ENCODE measurements at places on chromosomes 1 and 21.

GRCh38 chr1:116284819-116285390 is 88.1 kb upstream of the ATP1A1 start:
- DNase-seq, result no peak

GRCh38 chr1:60213253-60213652 is 139.7 kb upstream of the C1orf87 start:
- DNase-seq, result no peak

DNA sequence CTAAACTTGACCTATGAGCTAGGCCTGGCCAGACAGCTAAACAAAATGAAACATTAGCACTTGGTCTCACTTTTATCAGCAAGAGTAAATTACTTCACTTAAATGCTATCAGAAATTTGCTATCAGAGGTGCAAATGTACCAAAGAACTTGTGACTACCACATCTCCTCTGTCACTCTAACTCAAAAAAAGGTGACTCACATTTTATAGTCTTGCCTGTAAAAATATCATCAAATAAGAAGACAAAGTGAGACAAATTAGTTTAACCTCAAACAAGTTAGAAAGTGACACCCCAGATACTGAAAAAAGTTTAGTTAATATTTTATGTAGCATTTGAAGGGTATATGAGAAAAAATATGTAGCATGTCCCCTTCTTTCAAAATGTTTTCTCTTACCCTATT is 76.9 kb downstream of the EPS15 start:
- no peak for DNase-seq

- no peak for DNase-seq
Measured at GRCh38 chr1:204320382-204320804, 39.3 kb downstream of the PLEKHA6 start.

- DNase-seq, result no peak
Measured at GRCh38 chr1:29452463-29453230, 216.3 kb downstream of the PTPRU start.

DNA sequence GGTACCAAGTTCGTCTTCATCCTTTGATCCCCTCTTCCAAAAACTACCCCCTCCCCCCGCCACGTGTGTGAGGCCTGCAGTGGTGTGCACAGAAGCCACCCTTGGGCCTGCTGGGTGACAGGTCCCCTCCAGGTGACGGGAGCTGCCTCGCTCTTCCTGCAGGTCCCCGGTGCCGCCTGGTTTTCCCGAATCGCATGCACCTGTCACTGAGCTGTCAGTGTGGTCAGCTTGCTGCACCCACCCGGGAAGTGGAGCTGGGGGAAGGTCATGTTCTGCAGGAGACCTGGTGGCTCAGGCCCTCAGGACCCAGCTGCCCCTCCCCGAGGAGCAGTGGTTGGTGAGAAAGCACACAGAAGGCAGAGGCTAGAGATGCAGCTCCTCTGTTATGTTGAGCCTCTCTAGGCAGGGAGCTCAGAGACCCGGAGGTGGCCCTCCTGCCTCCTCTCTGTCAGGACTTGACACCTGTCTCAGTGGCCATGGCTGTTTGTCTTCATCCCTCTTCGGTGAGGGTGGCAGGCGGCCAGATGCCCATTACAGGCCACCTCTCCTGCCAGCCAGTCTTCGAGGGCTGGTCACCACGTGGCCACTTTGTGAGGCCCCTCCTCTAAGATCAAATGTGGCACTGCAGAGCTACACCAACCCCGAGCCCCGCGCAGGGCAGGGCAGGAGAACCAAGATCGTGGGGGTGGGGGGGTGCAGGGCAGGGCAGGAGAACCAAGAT is 60.9 kb downstream of the SKI start:
- no peak for DNase-seq

DNA sequence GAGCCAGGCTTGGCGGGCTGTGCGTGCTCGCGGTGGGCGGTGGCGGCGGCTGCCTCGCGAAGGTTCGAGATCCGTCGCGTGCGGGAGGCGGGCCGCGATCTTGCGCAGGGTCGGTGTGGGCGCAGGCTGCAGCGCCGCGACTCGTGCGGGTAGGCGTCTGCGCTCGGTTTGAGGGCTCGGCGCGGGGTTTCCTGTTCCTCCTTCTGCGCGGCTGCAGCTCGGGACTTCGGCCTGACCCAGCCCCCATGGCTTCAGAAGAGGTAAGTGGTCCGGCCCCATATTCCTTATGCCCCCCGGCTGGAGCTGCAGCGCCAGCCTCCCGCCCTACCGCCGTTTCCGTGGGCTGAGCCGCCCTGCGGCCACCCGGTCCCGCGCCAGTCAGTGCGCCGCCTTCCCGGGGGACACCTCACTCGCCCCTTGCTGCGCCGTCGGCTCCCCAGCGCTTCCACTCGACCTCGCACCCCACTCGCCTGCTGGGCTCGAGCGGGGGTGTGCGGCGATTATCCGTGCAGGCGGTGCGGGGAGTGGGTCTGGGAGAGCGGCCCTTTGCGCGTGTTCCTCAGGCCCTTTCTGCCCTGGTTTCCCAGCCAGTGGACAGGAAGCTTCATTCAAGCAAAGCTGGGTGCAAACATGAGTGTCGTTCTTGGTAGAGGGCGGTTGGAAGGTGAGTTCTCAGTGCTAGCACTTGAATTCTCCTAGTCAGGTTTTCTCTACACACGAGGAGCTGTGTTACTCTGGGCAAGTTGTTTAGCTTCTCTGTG is at the start of gene CACYBP:
Gene CACYBP, plus strand, starts transcription at position 12 of the 761 bp plus-strand sequence. Its CDS starts 234 bp downstream, at position 246.
- DNase-seq, result no peak

- no peak for DNase-seq
Measured at GRCh38 chr1:80656641-80657040, 1144.1 kb upstream of the ADGRL2 start.

DNA sequence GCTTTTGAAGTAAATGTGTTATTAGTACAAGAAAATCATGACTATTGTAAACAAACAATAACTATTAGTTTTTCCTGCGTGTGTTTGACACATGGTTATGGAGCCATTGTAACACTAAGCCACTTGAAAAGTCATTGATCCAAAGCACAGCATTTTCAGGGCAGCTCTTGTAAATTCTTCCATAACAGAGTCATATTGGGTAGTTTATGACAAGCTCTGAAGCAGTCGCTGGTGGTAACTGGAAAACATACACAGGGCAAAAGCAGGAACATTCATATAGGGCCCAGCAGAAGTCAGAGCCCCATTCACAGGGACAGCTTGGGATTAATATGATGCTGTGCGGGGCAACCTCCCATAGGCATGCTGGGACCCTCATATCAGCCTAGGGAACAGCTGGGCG is 483.2 kb upstream of the PTBP2 start:
- DNase-seq, result no peak

GRCh38 chr1:45009956-45010854 is 919 bp downstream of the HECTD3 start:
- peak; percentile 67 for DNase-seq

- DNase-seq, result no peak
Measured at GRCh38 chr21:45507888-45508508, 34.2 kb downstream of the SLC19A1 start.

DNA sequence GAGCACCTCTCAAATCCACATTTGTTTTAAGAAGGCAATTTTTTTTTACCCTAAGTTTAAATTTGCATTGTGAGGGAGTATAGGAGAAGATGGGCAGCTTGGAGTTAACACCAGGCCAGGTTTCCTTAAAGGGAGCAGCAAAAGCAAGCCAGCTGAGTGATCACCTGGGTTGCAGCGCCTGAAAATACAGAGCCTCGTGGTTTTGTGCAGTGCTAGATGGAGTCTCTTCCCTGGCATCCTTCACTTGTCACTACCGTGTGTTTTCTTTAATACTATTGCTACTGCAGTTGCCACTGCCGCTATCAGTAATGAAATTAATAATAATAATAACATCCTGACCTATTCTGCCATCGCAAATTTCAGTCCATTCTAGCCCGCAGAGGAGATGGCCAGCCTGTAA is 35.2 kb upstream of the VAV3 start:
- no peak for DNase-seq

GRCh38 chr1:223716302-223716862 is 4.0 kb downstream of the CAPN2 start:
- no peak for DNase-seq

- DNase-seq, result no peak
Measured at GRCh38 chr1:39761557-39762260, 9.4 kb downstream of the OXCT2 start.

DNA sequence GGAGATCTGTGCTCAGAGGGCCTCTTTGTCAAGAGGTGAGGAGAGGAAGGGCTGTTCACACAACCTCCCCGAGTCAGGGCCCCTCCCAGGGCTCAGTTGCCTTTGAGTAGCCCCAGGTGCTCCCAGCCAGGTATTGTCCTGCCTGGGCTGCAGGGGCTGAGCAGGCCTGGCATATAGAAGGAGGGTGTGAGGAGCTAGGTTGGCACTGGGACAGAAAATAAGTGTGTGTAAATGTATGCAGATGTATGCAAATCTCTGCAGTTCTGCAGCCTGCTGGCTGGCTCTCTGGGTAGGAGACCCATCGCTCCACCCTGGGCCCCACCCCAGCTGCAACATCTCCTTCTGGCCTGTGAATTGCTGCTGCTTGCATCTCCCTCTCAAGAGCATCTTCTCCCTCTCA is 52.4 kb downstream of the NAV1 start:
- DNase-seq, result no peak

DNA sequence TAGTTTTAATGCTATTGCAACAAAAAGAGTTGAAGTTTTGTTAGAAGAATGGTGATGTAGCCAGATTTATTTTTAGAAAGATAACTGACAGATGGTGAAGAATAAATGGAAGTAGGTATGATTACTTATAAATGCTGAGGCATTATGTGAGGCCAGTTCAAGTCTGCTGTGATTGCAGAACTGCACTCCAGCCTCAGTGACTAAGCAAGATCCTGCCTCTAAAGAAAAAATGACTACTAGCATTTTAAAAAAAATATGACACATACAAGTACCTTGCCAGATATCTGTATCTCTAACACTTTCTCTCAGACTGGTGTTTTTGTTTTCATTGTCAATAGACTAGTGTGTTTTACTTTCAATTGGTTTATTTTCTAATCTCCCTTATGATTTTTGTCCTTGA is 1242.4 kb upstream of the ADGRL4 start:
- no peak for DNase-seq

GRCh38 chr1:168466092-168466713 is 77.6 kb downstream of the XCL2 start:
- peak; percentile 31 for DNase-seq

GRCh38 chr1:154774175-154774855 is 95.8 kb downstream of the KCNN3 start:
- DNase-seq, result no peak

- DNase-seq, result no peak
Measured at GRCh38 chr1:166544036-166544435, 295.2 kb upstream of the POGK start.

DNA sequence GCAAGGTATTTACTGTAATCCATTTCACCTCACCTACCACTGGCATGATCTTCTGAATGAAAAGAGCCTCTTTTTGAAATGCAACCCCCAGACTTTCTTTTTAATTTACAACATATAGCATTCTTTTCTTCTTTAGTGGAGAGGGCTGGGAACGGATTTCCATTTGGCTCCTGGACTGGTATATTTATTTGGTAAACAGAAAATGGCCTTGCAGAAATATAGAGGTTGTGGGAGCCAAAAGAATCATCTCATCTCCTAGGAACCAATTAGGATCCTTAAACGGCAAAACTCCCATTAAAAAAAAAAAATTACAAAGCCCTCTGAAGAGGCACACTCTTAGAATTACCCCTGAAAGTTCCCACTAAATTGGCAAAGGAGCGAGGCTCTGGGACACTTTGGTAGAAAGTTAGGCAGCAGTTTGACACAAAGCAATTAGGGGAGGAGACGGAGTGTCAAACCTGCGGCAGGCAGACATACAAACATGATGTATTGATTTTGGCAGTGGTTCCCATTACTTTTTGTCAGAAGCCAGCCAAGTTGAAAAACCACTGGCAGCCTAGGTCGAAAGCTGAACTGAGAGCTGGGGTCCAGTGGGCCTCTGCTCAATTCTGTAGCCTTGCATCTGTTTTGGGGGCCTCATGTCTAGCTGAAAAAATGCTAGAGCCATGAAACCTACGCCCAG is 135.1 kb upstream of the MAGI3 start:
- peak; percentile 56 for DNase-seq

- DNase-seq, result no peak
Measured at GRCh38 chr1:28782011-28782410, 30.0 kb upstream of the OPRD1 start.

- DNase-seq, result peak; percentile 87
Measured at GRCh38 chr1:246608616-246609376, 42.5 kb downstream of the CNST start.

- DNase-seq, result no peak
Measured at GRCh38 chr1:221777431-221778072, 35.7 kb upstream of the DUSP10 start.

Measured in body of pancreas (tissue), 4 donors.